ENCODE measurements at places on chromosomes 13 and 19.

GRCh38 chr19:39154629-39155100, 29.1 kb downstream of the PAK4 start:
- DNase-seq, result no peak

- peak; percentile 70 for DNase-seq
Measured at GRCh38 chr19:45670670-45671453, 2.8 kb downstream of the GIPR start.

DNA sequence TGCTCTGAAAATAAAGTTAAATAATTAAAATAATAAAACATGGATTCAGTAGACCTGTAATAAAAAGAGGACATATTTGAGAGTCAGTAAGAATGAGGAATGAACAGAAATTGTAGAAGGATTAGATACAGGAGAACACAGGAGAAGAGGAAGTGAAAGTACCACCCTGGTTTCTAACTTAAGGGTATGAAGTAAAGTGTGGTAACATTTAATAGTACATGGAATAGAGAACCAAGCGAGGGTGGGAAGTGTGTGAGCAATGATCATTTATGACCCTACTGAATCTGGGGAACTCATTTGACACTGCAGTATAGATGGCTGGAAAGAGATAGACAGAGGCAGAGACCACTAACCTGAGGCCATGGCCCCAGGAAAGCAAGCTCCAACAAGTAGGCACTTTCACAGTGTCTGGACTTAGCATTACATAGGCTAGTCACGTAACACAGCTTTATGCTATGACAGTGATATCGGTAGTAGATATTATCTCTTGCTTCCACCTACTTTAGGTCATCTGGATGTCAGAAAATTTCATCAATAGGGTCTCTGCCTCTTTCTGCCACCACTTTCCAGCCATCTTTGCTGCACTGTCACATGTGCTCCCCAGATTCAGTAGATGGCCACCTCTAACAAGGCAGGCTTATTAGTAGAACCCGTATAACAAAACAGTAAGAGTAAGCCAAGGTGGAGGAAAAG, 633.9 kb upstream of the MIR17HG start:
- DNase-seq, result no peak

- DNase-seq, result no peak
Measured at GRCh38 chr13:25186187-25186586, 14.1 kb upstream of the AMER2 start.

DNA sequence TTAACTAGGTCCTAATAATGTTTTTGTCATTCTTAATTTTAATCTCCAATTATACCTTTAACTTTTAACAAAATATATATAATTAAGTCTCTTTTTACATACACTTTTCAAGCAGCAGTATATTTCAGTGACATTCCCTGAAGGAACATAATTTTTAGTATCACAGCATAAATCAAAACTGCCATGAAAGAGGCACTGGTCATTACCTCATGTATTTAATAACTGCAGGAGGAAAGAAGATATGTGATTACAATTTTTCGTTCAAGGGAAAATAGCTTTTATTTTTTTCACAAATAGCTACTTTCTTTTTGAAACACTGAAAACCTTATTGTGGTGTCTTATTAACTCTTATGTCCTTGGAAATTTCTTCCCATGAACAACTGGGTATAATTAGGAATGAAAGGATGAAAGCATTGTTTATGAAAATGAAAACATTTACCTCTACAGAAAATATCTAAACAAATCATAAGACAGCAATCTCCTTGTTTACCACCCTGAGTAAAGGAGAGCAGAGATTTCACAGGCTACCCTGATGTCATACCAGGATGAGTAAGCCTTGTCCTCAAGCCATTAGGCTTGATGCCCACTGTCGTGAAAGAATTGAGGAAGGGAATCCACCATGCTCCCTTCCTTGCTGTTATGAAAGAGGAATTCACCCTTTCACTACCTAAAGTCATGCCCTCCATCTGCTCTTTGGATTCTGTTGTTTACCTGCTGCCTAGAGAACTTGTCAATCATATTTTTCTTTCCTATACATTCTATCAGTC, 877.2 kb upstream of the PCDH20 start:
- no peak for DNase-seq

GRCh38 chr13:26599403-26599802, 41.9 kb downstream of the WASF3 start:
- no peak for DNase-seq

DNA sequence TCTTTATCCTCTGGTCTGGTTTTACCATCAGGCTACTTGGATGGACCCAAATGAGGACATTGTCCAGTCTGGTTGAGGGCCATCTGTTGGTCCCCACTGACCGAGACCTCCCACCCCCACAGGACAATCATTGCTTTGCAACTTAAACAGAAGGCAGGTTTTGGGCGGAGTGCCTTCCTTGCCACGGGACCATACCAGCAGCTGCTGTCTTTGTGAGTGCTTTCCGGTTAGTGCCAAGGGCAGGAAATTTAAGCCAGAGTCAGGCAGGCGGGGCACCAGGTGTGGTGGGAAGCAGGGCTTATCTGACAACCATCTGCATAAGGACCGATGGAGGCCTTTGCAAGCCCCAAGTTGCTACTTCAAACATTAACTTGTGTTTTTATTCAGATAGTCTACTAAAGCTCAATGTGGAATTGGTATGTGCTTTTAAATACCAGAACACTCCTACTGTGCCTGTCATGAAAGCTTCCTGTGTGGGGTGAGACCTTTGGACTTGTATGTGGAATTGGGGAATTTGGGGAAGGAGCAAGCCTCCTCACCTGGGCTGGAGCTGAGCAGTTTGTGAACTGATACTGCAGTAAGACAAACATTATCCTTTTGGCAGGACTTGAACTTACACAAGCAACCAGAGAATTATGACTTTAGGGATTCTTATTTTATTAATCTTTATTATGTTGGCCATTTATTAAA, 39.3 kb upstream of the UBE2L5 start:
- DNase-seq, result no peak

DNA sequence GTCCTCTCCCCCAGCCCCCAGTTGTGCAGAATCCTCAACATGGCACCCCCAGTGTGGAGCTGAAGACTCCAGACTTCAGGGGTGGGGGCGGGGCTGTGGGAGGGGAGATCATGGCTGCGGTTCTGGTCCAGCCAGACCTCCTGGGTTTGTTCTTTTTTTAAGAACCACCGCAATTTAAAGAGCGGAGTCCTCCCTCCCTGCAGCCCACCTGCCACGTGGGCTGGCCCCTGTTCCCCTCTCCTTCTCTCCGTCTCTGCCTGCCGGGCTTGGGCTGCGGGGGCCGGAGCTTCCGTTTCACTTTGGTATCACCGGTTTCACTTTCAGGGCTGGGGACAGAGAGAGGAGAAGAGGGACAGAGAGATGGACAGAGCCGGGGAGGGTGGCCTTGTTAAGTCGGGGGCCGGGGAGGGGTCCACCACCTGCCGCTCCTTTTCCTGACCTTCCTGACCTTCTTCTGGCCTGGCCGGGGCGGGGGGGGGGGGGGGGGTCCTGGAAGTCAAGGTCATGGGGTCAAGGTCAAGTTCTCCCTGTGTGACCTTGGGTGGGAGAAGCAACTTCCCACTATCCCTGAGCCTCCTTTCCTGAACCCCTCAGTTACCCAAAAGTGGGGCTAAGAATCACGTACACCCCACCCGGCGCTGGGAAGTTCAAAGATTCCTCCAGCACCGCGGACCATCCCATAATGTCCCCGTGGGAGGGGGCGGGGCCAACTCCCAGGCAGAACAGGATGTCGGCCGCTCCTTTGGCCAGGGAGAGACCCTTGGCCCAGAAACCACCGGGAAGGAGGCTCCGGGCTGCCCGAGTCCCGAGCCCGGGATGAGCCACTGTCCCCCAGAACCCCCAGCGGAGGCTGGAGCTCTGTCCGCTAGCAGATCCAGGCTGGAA, 11.3 kb upstream of the ZBTB7A start:
- no peak for DNase-seq

DNA sequence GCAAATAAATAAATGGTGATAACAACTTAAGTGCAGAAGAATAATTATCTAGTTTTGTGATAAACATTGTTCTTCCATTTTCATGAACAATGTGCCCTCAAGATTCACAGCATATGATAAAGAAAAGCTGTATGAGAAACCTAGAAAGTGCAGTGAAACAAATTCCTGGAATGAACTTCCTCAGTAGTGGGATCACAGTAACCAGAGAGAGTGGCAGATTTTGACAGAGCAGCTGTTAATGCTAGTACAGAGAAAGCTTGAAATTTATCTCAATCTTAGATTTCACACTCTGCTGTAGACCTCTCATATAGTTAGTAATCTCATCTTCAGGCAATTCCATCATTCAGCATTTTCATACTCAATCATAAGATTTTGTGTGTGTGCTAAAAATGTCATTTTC, 664.9 kb downstream of the PCDH9 start:
- DNase-seq, result no peak
